ENCODE measurements at places on chromosomes 4 and X.

DNA sequence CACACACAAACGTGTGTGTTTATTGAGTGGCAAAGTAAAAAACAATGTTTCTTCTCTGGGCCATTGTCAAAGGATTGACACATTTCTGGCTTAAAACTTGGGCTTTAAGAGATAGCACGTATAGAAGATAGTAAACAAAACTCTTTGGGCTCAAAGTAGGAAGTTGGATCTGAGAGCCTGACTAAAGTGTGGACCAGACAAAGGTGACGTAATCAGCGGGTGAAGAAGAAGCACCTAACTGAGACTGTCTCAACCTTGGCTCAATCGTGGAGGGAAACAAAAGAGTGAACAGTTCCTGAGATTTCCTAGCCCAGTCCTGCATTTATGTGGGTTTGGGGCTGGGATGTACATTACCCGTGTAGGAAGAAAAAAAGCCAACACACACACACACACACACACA is 13.7 kb downstream of the PFKFB1 start:
- no peak for DNase-seq

GRCh38 chr4:84378356-84378755 is 120.7 kb downstream of the NKX6-1 start:
- no peak for DNase-seq

- DNase-seq, result no peak
Observed at GRCh38 chr4:143538979-143539669, 25.6 kb downstream of the SMARCA5 start.

- no peak for DNase-seq
Observed at GRCh38 chr4:167185465-167185864, 48.8 kb downstream of the SPOCK3 start.

GRCh38 chrX:119685225-119686066 is 7.5 kb downstream of the SEPTIN6 start:
- DNase-seq, result no peak

DNA sequence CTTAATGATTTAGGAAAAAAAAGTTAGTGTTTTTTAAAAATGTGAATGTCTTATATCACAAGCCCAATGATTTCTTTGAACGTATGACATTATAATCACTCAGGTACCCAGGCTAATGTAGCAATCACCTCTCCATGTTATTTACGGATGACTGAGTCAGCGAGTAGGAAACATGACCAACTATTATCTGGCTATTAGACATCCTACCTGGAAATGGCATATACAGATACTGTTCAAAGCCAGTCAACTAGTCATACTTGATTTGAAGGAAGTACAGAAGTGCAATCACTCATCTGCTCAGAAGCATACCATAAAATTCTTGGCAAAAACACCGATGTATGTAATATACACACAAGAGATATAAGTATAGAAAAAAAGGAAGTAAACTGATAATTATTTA is 732.5 kb downstream of the ARAP2 start:
- no peak for DNase-seq

GRCh38 chr4:2402941-2403340 is 15.5 kb downstream of the ZFYVE28 start:
- no peak for DNase-seq

GRCh38 chrX:13180807-13181206 is 136.4 kb upstream of the FAM9C start:
- DNase-seq, result no peak

DNA sequence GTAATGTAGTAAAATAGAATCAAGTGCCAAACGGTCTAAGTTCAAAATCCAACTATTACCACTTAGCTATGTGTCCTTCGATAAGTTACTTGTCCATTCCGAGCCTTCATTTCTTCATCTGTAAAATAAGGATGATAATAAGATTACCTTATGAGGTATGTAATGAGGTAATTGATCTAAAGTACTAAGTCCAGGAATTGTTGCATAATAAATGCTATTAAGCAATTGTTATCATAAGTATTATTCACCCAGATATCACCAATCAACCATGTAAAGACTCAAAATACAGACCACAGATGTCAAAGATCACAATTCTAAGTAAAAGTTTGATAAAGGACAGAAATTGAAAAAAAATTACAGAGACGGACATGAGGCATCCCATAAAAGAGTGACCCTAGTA is 168.4 kb upstream of the POU3F4 start:
- no peak for DNase-seq

DNA sequence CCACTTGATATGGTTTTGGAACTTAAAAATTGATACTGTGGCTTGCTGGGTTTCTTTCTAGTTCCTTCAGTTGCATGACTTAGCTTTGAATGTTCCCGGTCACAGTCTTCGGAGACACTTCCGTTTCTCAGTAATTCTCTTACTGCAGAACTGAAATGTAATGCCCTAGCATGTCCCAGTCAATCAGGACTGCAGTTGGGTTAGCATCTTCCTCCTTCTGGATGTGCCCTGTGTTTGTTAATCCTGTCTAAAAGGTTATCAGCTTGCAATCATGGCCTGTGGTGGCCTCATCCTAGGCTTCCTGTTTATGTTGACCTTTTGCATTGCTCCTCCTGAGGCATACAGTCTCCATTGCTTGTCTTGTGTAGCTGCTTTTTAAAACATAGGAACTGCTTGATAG is 275.9 kb downstream of the ARHGAP10 start:
- DNase-seq, result no peak

DNA sequence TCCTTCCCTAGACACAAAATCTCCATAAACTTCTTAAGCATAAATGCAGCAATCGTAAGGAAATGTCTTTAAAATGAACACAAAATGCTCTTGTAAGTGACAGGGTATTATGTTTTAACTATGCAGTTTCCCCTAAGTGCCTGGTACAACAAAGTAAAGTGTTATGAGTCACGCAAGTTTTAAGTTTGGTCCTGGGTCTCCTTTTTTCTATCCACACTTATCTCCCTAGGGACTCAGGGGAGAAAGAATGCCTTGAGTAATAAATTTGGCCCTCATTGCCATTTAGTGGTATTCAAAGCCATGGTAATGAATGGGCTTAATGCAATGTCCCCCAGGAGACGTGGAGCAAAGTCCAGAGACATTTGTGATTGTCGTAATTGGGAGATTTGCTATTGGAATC is 149.1 kb downstream of the MAGEB17 start:
- no peak for DNase-seq

GRCh38 chrX:32153585-32153984 is 1057.8 kb downstream of the DMD start:
- DNase-seq, result no peak

All from amniotic stem cell (primary cell).